Left lobe of liver (tissue), 2 donors: ENCODE measurements at places on chromosomes 1 and 21. TPM values are rescaled to one million over a fixed set of nuclear protein-coding genes. Genes with fewer than 3 reads are reported as not detected.

Gene SERTAD4
- not detected for total RNA-seq

- no peak for DNase-seq
Observed at GRCh38 chr1:23237508-23237907, 20.2 kb upstream of the HTR1D start.

GRCh38 chr21:46243960-46244361 is 15.4 kb upstream of the LSS start:
- no peak for DNase-seq

DNA sequence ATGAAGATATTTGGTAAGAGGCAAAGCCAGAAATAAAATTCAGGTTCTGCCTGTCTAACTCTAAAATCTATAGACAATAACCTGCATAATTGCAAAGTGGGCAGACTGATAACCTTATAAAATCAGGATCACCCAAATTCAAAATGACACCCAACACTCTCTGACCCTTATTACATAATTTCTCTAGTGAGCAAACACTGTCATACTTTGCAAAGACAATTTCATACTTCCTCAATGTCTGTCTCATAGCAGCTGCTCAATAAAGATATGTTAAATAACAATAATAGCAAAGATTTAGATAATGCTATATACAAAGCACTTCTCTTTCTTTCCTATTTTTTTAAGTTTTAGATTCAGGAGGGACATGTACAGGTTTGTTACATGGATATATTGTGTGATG is 118.5 kb downstream of the UCHL5 start:
- DNase-seq = no peak

DNA sequence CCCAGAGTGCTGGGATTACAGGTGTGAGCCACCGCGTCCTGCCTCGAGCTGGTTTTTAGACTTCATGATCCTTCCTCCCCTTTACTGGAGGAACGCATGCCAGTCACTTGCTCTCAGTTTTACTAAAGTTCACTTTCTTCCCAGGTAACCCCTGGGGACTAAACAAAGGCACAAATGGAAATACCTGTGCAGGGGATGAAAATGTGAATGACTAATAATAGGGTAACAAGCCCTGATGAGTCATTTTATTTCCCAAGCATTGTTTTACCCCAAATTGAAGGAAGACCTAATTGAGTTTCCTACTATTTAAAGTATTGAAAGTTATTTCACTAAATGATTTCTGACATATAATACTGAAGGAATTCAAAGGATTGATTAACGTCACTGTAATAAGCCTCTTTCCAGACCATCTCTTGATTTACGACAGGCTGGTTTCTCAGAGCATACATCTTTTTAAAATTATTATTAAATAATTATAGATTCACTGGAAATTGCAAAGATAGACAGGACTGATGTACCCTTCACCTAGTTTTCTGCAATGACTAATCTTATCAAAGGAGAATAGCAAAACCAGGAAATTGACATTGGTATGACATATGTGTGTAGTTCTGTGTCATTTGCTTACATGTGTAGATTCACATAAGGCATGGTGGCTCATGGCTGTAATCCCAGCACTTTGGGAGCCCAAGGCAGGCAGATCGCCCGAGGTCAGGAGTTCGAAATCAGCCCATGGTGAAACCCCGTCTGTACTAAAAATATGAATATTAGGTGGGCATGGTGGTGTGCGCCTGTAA is 53.2 kb upstream of the SOD1 start:
- DNase-seq = no peak

- no peak for DNase-seq
Observed at GRCh38 chr1:24321126-24321525, 2.0 kb downstream of the GRHL3 start.

Gene GOLPH3L
- total RNA-seq = 10.2 TPM

DNA sequence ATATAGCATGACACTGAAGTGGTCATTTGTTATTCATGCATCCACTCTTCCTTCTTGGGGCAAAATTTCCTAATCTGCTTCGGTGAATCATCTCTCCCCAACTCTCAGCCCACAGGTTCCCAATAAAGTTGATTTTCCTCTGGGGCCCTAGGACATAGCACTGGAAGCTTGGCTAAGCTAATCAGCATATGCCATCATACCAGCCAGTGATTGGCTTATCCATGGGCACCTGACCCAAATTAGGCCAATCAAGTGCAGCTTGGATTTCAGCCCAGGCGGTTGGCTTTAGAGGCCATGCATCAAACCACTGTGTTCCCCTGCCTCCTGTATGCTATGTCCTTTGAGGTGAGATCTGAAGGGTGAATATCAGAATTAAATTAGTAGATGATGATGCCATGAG is 58.9 kb downstream of the C1orf94 start:
- no peak for DNase-seq

GRCh38 chr1:50780797-50781196 is 179.3 kb downstream of the FAF1 start:
- DNase-seq = no peak

- no peak for DNase-seq
Observed at GRCh38 chr1:94527447-94528031, 14.0 kb downstream of the F3 start.

Gene ZNHIT6
- 3.4 TPM for total RNA-seq

DNA sequence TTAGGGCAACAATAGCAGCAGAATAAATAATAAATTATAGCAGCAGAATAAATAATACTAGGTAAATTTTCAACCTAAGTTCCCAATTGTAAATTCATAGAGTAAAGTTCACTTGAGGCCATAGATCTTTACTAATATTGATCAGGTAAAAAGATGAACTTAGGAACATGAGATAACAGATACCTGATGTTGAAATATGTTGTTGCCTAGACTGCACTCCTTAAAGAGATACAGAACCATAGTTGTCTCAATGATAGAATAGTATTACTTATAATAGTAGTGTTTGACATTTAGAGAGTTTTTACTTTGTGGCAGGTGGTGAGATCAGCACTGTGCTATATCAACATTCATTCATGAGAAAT is 378 bp upstream of the F13B start:
- no peak for DNase-seq

Gene NUAK2
- 1.7 TPM for total RNA-seq

DNA sequence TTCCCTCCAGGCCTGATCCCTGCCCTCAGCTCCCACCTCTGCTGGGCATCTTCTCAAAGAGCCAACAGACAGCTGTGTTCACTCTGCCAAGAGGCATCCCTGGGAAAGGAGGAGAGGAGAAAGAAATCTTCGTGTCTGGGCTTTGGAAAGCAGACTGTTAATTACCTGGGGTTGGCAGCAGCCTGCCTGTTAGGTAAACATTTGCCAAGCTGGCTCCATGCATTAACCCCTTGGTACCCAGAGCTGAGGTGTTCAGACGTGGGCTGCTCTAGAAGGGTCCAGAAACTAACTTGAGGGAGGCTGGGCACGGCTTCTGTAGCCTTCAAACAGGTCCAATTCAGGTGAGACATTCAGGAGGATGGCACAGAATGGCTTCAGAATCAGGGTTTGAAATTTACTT is 8.7 kb upstream of the EXTL1 start:
- DNase-seq = no peak

Gene OLIG1
- not detected for total RNA-seq

Gene EXTL1
- total RNA-seq = not detected

GRCh38 chr1:59375321-59376220 is 78.7 kb downstream of the FGGY start:
- DNase-seq = no peak

DNA sequence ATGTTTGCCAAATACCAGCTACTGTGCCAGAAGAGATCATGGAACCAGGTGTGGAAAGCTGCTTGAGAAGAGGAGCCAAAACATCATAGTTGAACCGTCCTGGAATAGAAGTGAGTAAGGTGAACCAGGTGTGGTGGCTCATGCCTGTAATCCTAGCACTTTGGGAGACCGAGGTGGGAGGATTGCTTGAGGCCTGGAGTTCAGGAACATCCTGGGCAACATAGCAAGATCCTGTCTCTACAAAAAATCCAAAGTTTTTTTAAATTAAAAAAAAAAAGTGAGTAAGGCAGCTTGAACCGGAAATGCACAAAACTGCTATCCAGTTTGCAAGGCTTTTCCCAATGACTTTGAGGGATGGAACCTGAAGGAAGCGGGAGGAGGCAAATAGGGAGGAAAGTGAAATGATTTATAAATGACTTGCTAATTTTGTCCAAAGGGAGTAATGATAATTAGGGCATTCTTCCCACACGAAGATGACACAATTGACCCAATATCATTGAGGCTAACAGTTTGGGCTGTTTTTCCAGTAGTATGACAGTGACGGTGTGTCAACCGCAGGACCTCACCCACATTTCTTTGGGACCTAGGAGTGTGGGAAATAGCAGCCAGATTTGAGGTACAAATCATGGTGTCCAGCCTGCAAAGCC is 1.5 kb upstream of the CNN3 start:
- no peak for DNase-seq

DNA sequence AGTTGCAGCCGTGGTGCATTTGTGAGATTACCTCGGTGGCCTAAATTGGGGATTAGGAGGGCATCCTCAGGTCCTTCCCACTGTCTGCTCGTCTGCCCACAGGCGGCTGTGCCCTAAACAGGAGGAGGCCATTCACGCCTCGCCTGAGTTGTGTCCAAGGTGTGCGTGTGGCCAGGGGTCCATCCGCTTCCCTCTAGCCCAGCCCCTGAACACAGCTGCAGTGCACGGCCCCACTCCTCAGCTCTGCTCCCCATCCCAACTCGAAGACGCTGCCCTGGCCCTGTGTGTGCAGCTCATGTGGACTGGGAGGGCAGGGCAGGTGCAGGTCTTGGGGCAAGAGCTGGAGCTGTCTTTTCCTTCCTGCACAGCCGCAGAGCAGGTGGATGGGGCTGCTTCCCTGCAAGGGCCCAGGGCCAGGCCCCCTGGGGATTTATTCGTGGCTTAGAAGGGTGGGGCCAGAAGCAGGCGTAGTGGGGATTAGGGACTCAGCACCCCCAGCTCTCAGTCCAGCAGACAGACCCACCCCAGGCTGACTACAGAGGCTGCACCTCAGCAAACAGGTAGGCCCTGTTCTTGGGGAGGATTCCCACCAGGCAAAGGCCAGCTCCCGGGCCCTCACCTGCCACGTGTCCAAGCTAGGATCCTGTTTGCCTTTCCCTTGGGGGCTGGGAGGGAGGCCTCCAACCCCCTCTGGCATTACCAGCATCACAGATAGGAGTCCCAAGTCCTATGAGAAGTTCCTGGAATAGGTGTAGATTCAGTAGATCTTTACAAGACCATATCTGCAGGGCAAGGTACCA is 4.3 kb downstream of the GUK1 start:
- peak; percentile 40 for DNase-seq

Gene SLC6A9
- total RNA-seq = 0.65 TPM

Gene TAF12
- total RNA-seq = 8.4 TPM

GRCh38 chr21:42991992-42992740 is 17.8 kb downstream of the PKNOX1 start:
- DNase-seq = no peak

Gene ADCY10
- 5.5 TPM for total RNA-seq
